ENCODE measurements at places on chromosomes 6 and 20.

- no peak for DNase-seq
Observed at GRCh38 chr20:24283186-24283585, 186.2 kb upstream of the SYNDIG1 start.

GRCh38 chr6:118292558-118292957, 255.5 kb upstream of the PLN start:
- no peak for DNase-seq

DNA sequence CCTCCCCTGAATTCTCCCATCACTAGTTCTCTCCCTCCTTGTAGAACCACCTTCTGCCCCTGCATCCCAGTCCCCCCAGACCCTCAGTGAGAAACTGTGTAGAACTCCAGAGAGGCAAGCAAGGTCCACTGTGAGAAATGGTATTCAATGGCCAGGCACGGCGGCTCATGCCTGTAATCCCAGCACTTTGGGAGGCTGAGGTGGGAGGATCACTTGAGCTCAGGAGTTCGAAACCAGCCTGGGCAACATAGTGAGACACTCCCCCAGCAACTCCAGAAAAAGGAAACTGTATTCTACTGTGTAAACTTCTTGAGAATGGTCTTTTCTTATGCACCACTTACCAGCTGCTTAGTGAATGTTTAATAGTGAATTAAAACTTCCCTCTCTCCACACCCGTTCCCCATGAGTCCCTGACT, 8.2 kb upstream of the CD83 start:
- no peak for DNase-seq

- DNase-seq: no peak
Observed at GRCh38 chr20:32682508-32682987, 8.8 kb upstream of the C20orf203 start.

DNA sequence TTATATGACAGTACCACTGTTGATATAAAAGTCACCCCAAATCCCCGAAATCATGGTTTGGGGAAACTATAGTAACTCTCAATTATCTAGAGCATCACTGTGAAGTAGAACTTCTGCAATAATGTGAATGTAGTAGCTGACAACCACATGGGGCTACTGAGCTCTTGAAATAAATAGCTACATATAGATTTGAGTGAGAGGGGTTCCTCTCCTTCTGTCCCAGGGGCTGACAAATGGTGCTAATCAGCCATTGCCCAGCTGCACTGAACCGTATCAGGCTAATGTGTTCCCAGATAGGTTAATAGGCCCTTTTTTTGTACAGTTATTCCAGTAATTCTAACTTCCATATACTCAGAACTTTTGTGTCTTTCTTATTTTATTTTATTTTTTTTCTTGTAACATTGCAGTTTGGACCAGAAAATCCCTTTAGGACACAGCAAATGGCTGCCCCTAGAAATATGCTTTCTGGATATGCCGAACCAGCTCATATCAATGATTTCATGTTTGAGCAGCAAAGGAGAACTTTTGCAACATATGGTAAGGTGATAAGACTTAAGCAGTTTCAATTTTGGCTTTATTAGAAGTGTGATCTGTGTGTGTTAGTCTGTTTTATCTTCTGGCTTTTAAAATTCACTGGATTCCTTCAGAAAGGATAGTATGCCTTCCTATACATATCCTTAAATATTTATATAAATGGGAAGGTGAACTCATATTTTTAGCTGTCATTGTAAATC, 21.1 kb downstream of the CDC40 start:
- DNase-seq: no peak

- DNase-seq: no peak
Observed at GRCh38 chr6:29617782-29618554, 15.0 kb downstream of the GABBR1 start.

- DNase-seq: no peak
Observed at GRCh38 chr6:1068068-1068467, 243.8 kb upstream of the FOXQ1 start.

DNA sequence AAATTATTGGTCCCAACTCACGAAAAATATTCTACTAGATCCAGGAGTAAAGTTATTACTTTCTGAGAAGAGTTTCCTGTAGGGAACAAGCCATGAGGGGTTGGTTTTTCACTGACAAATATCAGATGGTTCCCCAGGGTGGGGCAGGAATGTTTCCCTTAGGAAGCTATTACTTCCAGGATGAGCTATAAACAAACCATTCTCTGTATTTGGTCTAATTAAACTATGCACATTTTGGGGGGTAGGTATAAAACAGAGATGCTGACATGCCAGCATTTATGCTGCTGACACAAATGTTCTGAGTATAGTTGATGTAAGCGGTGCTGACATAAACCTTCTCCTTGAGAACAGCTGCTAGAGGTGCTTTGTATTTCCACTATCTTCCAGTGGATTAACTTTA, 54.2 kb downstream of the OGFRL1 start:
- no peak for DNase-seq

DNA sequence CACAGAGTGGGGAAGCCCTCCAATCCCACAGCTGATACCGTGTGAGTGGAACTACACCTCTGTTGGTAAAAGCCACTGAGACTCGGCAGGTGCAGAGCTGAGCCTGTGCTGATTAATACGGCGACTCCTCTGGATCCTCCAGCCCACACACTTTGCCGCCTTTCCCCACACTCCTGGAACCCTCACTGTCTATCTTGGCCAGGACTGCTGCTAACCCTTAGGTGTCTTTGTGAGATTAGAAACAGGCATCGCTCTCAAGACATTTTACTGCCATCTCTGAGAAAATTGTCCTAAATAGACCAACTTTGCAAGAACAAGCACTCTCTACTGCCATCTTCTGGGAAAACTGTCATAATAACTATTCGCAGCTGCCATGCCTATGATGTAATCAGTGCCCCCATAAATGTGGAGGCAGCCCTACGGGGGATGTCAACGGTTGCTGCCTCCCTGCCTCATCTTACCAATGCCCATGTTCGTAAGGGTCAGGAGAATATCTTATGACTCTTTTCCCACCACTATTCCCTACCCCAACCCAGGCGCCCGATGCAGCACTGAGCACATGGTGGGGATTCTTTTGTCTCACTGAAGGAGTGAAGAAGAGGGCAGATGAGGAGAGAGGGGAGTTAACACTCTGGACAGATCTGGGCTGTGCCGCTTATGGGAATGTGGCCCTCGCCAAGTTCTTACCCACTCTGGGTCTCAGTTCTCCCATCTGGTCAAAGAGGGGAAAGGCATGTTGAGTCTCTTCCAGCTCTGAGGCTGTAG, 26.1 kb upstream of the KCNB1 start:
- peak; percentile 60 for DNase-seq

- no peak for DNase-seq
Observed at GRCh38 chr6:32226434-32226833, 2.6 kb upstream of the NOTCH4 start.

- DNase-seq: no peak
Observed at GRCh38 chr20:14142964-14143627, 147.8 kb downstream of the MACROD2 start.

DNA sequence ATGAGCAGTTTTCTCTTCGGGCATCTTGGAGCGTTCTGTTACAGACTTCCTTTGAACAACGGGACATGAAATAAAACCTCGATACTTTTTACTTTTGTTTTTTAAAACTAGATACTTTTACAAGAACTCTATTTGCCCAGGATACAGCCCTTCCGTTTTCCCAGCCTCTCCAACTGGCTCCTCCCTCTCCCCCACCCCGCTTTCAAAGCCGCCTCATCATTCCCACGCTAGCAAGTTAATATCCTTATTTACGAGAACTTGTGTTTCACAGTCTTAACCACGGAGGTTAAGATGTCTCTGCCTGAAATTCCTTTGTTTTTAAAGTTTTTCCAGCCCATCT, 241 bp upstream of the CFAP206 start:
- DNase-seq: peak; percentile 68

DNA sequence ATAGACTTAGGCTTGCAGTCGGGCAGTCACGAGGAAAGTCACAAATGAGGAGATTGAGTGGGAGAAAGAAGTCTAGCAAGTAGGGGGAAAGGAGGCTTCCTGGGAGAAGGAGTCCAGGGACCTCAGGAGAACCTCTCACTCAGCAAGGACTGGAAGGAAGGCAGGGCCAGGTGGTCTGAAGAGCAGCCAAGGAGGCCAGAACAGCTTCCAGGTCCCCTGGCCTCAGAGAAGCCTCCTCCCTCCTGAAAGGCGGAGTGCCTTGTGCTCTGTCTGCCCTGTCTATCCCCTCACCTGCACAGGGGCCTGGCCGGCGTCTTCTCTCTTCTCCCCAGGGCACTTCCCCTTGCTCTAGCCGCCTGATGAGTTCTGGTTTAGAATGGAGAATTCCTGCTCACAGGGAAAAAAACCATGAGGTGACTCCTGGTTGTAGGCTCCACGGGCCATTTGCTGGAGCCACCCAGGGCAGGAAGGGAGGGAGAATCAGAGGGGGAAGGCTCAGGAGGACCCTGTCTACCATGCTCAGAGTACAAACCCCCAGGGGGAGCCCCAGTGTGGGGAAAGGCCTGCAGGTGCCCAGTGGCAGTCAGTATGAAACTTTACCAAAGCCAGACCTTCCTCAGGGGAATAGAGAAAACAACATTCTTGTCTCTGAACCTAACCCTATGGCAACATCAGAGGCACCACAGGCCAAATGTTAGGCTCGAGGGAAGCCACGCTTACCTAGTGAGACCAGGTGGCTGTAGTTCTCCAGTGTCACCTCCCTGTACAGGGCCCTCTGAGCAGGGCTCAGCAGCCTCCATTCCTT, 11.2 kb downstream of the ZNF337 start:
- DNase-seq: no peak

DNA sequence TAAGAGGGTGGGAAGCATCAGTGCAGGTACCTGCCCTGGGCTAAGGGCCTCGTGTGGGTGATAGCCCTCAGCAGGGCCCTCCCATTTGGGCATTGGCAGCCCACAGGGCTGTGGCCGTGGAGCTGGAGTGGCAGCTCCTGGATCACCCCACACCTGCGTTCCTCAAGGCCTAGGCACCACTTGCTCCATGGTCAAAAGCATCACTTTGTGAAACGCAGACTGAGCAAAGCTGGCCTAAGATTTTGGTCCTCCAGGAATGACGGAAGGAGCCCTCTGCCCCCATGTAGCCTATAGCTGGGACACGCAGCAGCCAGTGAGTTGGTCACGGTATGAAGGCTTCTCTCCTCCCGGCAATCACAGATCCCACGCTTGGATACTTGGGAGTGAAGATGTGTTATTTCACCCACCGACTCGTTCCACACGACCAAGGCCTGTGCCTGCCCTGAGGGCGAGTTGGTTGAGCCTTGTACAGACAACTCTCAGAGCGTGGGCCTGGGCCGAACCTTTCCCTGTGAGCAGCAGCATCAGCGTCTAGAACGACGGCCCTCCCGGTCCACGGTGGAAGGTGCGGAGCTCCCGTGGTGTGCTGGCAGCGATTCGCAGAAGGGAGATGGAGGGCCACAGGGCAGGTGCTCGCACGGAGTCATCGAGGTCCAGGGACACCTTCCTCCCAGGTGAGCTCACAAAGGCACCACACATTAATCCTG, 39.7 kb downstream of the THBS2 start:
- no peak for DNase-seq

DNA sequence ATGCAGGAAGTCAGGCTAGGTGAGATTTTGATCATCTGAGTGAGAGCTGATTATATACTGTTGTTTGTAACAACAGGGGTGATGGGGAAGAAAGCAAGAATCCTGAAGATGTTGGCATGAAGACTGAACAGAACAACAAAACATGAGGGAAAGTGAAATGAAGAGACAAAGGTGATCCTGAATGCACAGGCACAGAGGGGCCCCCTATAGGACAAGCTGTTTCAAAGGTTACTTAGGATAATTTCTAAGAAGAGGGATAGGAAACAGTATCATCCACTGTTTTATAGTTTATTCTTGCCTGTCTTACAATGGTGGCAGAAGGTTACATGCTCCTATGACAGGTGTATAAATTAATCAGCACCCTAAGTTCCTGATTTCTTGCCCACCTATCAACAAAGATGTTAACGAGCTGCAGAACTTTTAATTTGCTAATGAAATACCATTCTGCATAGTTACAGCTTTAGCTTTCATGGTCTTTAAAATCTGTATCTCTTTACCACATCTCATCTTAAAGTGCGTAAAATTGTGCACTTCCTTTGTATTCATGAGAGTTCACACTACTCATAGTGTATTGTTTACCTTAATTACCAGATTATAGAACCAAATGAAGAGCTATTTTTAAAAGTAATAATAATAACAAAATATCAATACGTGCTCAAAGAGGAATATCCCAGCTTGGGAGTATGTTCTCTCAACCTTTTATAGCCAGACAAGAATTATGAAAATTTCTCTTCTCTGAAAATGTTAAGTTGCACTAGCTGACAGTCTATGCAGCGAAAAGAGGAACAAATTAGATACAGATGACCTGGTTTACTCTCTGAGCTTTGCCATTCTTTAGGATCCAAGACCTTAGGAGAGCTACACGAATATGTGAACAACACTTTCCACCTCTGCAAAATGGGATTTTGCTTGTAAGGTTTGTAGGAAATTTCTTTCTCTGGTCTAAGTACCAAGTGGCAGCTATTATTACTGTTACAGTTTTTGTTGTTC, 192.5 kb downstream of the EDN1 start:
- DNase-seq: no peak

DNA sequence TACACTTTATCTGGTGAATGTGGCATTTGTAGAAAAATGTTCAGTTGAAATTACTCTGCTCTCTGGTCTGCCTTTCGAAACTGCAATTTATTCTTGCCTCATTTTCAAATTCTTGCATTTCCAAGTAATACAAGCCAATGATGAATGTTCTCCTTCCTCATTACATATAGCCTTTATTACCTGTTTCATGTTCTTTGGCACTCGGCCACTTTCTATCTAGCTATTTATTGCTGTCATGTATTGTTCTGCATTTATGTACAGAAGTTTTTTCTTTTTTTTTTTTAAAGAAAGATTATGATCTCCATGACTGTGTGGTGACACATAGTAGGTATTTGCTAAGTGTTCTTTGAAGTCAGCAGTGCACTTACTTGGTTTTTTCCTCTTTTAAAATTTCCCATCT, 261.4 kb downstream of the ZFAND3 start:
- no peak for DNase-seq

DNA sequence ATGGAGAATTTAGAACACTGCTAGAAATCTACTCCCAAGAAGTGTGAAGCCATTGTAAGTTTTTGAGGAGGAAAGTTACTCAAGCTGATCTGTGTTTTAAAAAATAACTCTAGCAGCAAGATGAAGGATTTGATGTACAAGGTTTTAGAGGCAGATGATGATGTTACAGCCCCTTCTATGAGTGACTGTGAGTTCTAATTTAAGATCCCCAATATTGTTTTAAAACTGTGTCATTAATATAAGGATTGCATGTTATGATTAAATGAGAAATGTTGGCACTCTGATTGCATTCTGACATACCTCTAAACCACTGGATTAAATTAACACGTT, 293.5 kb downstream of the ADGB start:
- DNase-seq: no peak
